GM10248 (cell line): ENCODE measurements at places on chromosomes 5 and 9.

DNA sequence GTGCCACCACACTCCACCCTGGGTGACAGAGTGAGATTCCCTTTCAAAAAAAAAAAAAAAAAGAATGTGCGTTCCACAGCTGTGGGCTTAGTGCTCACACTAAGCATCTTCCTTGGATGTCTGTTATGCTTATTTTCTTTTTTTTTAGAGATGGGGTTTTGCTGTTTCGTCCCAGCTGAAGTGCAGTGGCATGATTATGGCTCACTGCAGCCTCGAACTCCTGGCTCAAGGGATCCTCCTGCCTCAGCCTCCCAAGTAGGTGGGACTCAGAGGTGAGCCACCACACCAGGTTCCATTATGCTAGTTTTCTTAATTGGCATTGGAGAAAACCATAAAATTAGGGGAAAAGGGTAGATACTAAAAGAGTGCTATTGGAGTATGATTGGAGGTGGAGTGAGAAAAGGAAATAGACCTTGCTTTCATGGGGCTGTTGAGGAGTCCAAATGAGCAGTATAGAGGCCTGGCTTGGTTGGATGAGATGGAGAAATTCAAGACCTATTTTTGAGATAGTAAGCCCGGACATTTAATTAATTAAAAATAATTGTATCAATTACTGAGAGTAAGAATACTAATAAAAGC, 978 bp upstream of the BRD3OS start:
- no peak for DNase-seq

DNA sequence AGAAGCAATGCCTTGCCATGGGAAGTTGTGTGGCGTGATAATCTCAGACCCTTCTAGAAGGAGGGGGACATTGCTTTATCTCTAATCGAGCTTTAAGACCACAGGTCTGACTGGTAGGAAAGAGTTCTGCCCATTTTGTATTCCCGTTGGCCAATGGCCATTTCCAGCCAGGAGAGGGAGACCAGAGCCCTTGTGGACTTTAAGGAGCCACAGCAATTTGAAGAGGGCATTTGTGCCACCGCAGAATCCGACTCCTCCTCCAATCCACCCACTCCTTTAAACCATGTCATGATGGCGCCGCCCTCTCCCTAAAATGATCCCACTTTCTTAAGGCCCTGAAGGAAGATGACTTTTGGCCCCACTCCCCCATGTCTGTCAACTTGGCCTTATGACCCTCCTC, 560.5 kb upstream of the ADAMTS16 start:
- DNase-seq: no peak

DNA sequence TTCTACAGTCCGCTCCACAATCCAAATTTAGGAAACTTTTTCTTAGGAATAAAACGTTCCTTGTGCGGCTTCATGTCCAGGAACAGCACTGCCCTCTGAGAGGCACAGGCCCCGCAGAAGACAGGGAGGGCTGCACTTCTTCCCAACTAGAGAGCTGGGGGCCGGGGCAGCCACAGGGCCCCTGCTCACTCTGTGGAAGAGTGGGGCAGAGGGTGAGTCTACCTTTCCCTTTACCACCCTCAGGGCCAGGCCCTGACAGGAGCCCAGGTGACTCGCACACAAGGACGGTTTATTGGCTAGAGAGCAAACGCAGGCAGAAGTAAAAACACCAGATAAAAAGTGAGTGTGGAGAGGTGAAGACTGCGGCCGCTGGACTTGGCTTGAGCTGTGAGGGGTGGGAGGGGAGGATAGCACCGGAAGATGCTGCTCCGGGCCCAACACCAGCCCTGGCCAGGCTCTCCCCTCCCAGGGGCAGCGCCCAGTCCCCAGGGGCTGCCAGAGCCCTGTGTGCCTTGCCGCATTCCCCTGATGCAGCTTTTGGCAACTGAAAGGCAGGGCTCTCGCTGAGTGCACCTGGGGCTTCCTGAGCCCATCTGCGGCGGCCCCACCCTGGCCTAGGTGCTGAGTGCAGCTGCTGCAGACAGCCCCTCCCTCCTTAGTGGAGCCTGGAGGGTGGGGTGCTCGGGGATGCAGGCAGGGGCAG, 20.2 kb downstream of the SH3GLB2 start:
- DNase-seq: no peak

DNA sequence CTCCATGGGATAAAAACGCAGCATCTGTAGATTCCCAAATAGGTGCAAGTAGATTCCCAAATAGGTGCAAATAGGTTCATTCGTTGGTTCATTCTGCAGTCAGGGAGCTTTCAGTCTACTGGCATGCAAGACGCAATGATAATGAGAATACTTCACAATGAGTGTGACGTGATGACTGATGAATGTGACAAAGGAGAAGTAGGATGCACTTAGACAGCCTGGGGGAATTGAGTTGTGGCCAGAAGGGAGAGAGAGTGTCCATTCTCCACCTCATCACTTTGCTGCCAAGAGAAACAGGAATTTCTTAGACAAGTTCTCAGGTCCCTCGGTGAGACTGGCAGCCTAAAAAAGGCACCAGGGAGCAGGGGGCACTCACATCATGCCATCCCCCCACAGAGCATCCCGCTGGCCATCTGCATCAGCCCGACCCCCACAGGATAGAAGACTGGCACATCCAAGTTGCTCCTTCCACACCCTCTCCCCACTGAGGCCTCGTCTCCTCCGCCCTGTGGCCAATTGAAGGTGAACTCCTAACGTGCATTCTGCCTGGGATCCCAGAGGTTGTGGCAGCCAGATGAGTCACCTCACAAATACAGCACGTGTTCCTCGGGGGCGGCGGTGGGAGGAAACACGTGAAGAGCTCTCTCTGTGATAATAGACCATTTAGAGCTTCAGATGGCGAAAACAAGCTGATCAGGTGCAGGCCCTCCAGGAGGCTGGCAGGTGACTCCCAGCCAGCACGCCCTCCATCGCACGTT, 19.9 kb upstream of the KCNIP1 start:
- DNase-seq: no peak
